Astrocyte (in vitro differentiated cells and primary cell): ENCODE measurements at places on chromosomes 6 and 20.

- no peak for DNase-seq
- H3K4me3 ChIP-seq, result no peak overlapping the region
- H3K36me3 ChIP-seq, result no peaks in the 10 kb centered on the region
- no peak overlapping the region for H3K27ac ChIP-seq
- H3K27me3 ChIP-seq, result no peaks in the 10 kb centered on the region
These were observed 18.2 kb downstream of the STMND1 start for GRCh38 chr6:17120019-17120418.

- no peak for DNase-seq
- no peak overlapping the region for H3K4me3 ChIP-seq
- no peaks in the 10 kb centered on the region for H3K36me3 ChIP-seq
- no peaks in the 10 kb centered on the region for H3K4me1 ChIP-seq
These were observed 63.9 kb downstream of the MAP7 start for GRCh38 chr6:136486357-136486756.

DNA sequence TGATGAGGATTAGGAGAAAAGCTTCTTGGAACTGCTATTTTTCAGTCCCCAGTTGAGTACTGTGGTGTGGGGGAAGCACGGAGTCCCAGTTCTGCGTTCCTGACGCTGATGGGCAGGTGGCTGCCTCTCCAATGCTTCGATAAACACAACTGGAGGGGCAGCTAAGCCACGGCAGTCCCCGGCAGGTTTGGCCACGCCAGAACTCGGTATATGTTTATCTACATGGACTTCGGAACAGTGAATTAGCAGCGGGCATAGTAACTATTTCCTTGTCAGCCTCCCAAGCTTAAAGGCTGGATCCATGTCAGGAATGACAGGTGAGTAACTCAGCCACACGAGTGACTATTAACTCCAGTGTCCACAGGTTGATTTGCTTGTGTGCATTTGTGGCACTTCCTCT, 354.4 kb downstream of the ZFAND3 start:
- no peaks in the 10 kb centered on the region for H3K4me1 ChIP-seq
- H3K36me3 ChIP-seq, result no peaks in the 10 kb centered on the region
- no peak for DNase-seq
- no peak overlapping the region for H3K4me3 ChIP-seq

GRCh38 chr6:35370785-35371493, 28.6 kb downstream of the PPARD start:
- peaks cover 40% of the 10 kb centered on the region for H3K4me1 ChIP-seq
- no peak for DNase-seq
- H3K27me3 ChIP-seq, result no peaks in the 10 kb centered on the region
- no peak overlapping the region for H3K4me3 ChIP-seq

GRCh38 chr20:57993716-57994431, 234.6 kb downstream of the ANKRD60 start:
- DNase-seq, result peak; percentile 23
- no peak overlapping the region for H3K4me3 ChIP-seq
- no peaks in the 10 kb centered on the region for H3K36me3 ChIP-seq
- no peaks in the 10 kb centered on the region for H3K27me3 ChIP-seq
